ENCODE measurements at places on chromosomes 2 and 18. TPM values are rescaled to one million over a fixed set of nuclear protein-coding genes. Genes with fewer than 3 reads are reported as not detected.

DNA sequence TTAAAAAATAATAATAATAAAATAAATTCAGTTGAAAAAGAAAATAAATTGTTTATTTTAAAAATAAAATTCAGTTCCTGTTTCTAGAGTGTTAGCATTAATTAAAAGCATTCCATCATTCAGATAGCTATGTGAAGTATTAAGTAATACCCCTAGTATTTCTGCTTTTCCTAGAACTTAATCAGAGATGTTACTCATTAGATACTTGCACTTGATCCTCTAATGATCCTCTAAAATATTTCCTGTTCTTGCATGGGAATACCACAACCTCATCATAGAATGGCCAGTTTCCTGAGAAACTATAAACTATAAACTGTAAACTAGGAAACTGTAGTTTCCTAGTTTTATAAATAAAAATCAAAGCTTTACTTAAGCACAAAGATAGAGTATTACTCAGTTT lies 11.1 kb upstream of the CNNM3 start:
- no peak overlapping the region for H3K27ac ChIP-seq
- no peaks in the 10 kb centered on the region for H3K27me3 ChIP-seq
- H3K36me3 ChIP-seq: no peaks in the 10 kb centered on the region
- peaks cover 18% of the 10 kb centered on the region for H3K4me1 ChIP-seq

The SIX3 gene
- not detected for total RNA-seq

GRCh38 chr18:37964885-37965571 lies 399.4 kb upstream of the CELF4 start:
- no peak overlapping the region for H3K4me3 ChIP-seq
- no peak overlapping the region for H3K27ac ChIP-seq
- no peaks in the 10 kb centered on the region for H3K27me3 ChIP-seq
- DNase-seq: no peak
- H3K36me3 ChIP-seq: no peaks in the 10 kb centered on the region
- H3K4me1 ChIP-seq: no peaks in the 10 kb centered on the region

GRCh38 chr2:19256121-19256601 lies 102.3 kb downstream of the OSR1 start:
- no peak for DNase-seq
- H3K4me3 ChIP-seq: no peak overlapping the region
- no peaks in the 10 kb centered on the region for H3K4me1 ChIP-seq
- H3K27me3 ChIP-seq: no peaks in the 10 kb centered on the region

The METAP1D gene
- 6.5 TPM for total RNA-seq

- H3K4me3 ChIP-seq: no peak overlapping the region
- peaks cover 5% of the 10 kb centered on the region for H3K27me3 ChIP-seq
- H3K4me1 ChIP-seq: peaks cover 2% of the 10 kb centered on the region
- no peak for DNase-seq
Observed at GRCh38 chr2:7837237-7837760, 844.6 kb upstream of the ID2 start.

GRCh38 chr2:237012577-237013267 lies 73.0 kb upstream of the COPS8 start:
- no peak overlapping the region for H3K4me3 ChIP-seq
- peaks cover 19% of the 10 kb centered on the region for H3K27me3 ChIP-seq
- peaks cover 2% of the 10 kb centered on the region for H3K4me1 ChIP-seq
- no peaks in the 10 kb centered on the region for H3K36me3 ChIP-seq
- H3K27ac ChIP-seq: no peak overlapping the region
- no peak for DNase-seq

- no peak for DNase-seq
- peaks cover 2% of the 10 kb centered on the region for H3K36me3 ChIP-seq
- peaks cover 2% of the 10 kb centered on the region for H3K4me1 ChIP-seq
- H3K4me3 ChIP-seq: no peak overlapping the region
- peaks cover 51% of the 10 kb centered on the region for H3K27me3 ChIP-seq
Observed at GRCh38 chr2:127160676-127161075, 53.7 kb upstream of the BIN1 start.

The NFU1 gene
- 23.2 TPM for total RNA-seq

DNA sequence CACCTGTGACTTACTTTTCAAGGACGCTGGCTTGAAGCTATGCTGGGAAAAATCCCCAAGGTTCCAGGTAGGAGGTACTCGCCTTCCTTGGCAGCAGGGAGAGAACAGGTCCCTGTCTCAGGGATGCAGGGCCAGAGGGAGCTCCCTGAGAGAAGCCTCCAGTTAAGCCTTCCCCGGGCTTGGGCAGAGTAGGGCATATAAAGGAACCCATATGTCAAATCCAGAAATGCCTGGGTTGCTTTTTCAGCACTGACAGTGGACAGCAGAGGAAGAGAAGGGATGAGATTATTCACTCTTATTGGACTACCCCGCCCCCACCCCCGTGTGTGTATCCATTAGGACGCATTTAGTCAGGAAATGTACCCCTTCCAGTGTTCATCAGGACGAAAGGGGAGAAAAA lies 89.3 kb upstream of the TEX51 start:
- DNase-seq: no peak
- no peak overlapping the region for H3K4me3 ChIP-seq
- no peak overlapping the region for H3K27ac ChIP-seq
- peaks cover 10% of the 10 kb centered on the region for H3K27me3 ChIP-seq
- H3K4me1 ChIP-seq: no peaks in the 10 kb centered on the region
- no peaks in the 10 kb centered on the region for H3K36me3 ChIP-seq

The IL36B gene
- total RNA-seq: not detected

GRCh38 chr2:201433394-201433995 lies 17.8 kb downstream of the TRAK2 start:
- H3K27ac ChIP-seq: peak overlapping the region; percentile 86
- no peaks in the 10 kb centered on the region for H3K27me3 ChIP-seq
- DNase-seq: no peak
- H3K4me3 ChIP-seq: peak overlapping the region; percentile 45

GRCh38 chr2:48343571-48344440 lies 186.1 kb upstream of the STON1 start:
- H3K27ac ChIP-seq: peak overlapping the region; percentile 93
- no peaks in the 10 kb centered on the region for H3K27me3 ChIP-seq
- H3K4me3 ChIP-seq: peak overlapping the region; percentile 88
- peaks cover 9% of the 10 kb centered on the region for H3K36me3 ChIP-seq

GRCh38 chr2:155841442-155841841 lies 491.1 kb downstream of the NR4A2 start:
- no peak for DNase-seq
- H3K4me3 ChIP-seq: no peak overlapping the region
- no peak overlapping the region for H3K27ac ChIP-seq
- H3K36me3 ChIP-seq: no peaks in the 10 kb centered on the region

The FBXO48 gene
- 1.7 TPM for total RNA-seq

The NEURL3 gene
- 0.44 TPM for total RNA-seq

The ANAPC1 gene
- total RNA-seq: 49.0 TPM

- no peak for DNase-seq
- H3K36me3 ChIP-seq: peaks cover 4% of the 10 kb centered on the region
- peaks cover 14% of the 10 kb centered on the region for H3K27me3 ChIP-seq
- H3K27ac ChIP-seq: no peak overlapping the region
- H3K4me3 ChIP-seq: no peak overlapping the region
Observed at GRCh38 chr2:71558300-71559051, 105.1 kb downstream of the DYSF start.

DNA sequence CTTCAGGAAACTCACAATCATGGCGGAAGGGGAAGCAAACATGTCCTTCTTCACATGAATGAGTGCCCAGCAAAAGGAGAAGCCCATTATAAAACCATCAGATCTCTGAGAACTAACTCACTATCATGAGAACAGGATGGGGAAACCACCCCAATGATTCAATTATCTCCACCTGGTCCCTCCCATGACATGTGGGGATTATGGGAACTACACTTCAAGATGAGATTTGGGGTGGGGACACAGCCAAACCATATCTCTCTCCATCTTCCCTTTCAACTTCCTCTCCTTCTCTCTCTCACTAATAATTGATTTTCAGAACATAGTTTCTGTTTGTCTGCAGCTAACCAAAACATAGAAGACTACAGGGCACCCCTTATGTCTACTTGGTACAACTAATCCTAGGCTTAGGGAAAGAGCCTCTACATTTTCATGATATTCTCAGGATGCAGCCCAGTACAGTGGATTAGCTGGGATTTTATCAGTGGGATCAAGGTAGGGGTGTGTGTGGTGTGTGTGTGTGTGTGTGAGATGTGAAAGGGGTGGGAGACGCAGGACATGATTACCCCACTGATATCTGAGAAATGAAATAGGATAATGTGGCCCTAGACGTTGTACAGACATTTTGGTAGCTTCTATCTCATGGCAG lies 2.8 kb upstream of the ATF2 start:
- no peak overlapping the region for H3K27ac ChIP-seq
- H3K36me3 ChIP-seq: peaks cover 9% of the 10 kb centered on the region
- no peak overlapping the region for H3K4me3 ChIP-seq
- no peak for DNase-seq
- H3K4me1 ChIP-seq: peaks cover 30% of the 10 kb centered on the region
- no peaks in the 10 kb centered on the region for H3K27me3 ChIP-seq

DNA sequence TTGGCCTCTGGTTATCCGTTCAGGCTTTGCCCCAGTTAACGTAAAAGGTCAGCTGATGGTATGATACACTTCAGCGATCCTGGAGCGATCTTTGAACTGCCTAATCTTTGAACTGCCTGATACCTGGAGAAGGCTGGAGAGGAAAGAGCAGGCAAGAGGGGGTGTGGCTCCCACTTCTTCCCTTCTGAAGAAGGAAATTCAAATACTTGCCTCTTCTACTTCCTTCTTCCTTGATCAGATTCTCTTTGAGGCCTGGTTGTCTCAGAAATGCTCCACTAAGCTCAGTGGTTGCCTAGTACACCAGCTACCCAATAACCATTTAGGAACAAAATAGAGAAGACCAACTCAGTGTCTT lies 619 bp downstream of the GALM start:
- peak overlapping the region; percentile 98 for H3K27ac ChIP-seq
- H3K4me3 ChIP-seq: peak overlapping the region; percentile 93
- DNase-seq: no peak
- no peaks in the 10 kb centered on the region for H3K36me3 ChIP-seq
- H3K27me3 ChIP-seq: no peaks in the 10 kb centered on the region
- H3K4me1 ChIP-seq: peaks cover 54% of the 10 kb centered on the region

The KLHL30 gene
- not detected for total RNA-seq

- DNase-seq: no peak
- H3K27me3 ChIP-seq: peaks cover 37% of the 10 kb centered on the region
- peak overlapping the region; percentile 89 for H3K4me3 ChIP-seq
Observed at GRCh38 chr2:71467180-71467815, 13.9 kb downstream of the DYSF start.

GRCh38 chr2:173747035-173747434 lies 218.1 kb downstream of the SP3 start:
- peaks cover 4% of the 10 kb centered on the region for H3K4me1 ChIP-seq
- no peak overlapping the region for H3K4me3 ChIP-seq
- peaks cover 59% of the 10 kb centered on the region for H3K27me3 ChIP-seq
- H3K36me3 ChIP-seq: peaks cover 2% of the 10 kb centered on the region
- no peak for DNase-seq

The SNORC gene
- total RNA-seq: 1.0 TPM

The SLC9A4 gene
- 0.18 TPM for total RNA-seq

- no peak for DNase-seq
- H3K36me3 ChIP-seq: peaks cover 6% of the 10 kb centered on the region
- peaks cover 13% of the 10 kb centered on the region for H3K4me1 ChIP-seq
- H3K27ac ChIP-seq: peak overlapping the region; percentile 39
Observed at GRCh38 chr2:20704886-20705285, 37.9 kb downstream of the GDF7 start.

The CAPN14 gene
- total RNA-seq: 0.65 TPM

The CABLES1 gene
- not detected for total RNA-seq

DNA sequence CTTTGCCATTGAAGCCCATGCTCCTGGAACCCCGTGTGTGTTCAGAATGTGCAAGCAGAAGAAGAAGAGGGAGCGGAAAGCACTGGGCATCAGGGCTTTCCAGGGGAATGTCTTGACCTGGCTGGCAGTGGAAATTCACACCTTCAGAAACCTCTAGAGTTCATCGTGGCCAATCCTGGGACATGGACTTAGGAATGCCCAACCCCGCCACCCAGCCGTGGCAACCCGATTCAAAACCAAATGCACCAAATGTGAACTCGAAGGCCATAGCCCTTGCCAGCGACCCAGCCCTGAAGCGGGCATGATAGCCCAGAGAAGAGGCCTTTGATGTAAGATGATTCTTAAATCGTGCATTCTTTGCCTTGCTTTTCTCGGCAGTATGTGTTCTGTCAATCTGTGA lies 69.4 kb downstream of the ADI1 start:
- H3K4me1 ChIP-seq: peaks cover 3% of the 10 kb centered on the region
- no peaks in the 10 kb centered on the region for H3K27me3 ChIP-seq
- DNase-seq: no peak
- H3K36me3 ChIP-seq: peaks cover 3% of the 10 kb centered on the region

The RIT2 gene
- not detected for total RNA-seq

GRCh38 chr18:3631887-3632286 lies 181.9 kb downstream of the TGIF1 start:
- no peak overlapping the region for H3K4me3 ChIP-seq
- no peaks in the 10 kb centered on the region for H3K27me3 ChIP-seq
- H3K36me3 ChIP-seq: no peaks in the 10 kb centered on the region
- H3K4me1 ChIP-seq: no peaks in the 10 kb centered on the region
- DNase-seq: no peak

Data from T-helper 17 cell (primary cell).